ENCODE measurements at places on chromosomes 2 and 18.

GRCh38 chr2:53843595-53843994 lies 16.2 kb downstream of the GPR75 start:
- DNase-seq, result no peak

DNA sequence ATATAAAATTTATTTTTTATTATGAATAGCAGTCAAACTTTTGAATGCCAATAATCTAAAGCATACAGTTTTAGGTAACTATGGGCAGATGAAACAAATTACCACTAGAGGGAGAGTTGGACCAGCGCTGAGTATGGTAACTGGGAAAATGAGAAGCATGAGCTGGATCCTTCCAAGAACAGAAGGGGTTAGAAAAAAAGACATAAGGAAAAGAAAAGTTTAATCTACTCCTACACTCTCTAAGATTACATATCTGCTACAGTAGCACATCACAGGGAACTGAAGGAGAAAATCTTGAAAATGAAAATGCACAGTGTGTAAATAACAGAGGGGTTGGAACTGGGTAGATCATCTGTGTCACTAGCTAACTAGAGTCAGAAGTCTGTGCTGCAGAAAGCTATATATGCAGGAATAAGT lies 15.5 kb downstream of the REG3G start:
- DNase-seq, result no peak

DNA sequence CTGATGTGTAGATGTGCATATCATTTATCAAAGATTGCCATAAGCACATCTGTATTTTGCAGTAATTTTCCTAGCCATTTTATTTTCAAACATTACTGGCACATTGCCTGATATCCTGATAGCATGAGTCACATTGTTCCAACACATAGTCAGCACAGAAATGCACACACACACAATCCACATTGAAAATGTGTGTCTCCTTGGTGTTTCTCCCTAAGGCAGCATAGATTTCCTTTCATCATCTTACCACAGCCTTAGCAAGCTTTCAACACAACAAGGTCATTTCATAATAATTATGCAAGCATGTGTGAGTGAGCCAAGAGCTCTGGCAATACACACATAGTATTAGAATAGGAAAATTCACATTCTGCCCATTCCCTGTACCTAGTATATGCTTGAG lies 245.4 kb upstream of the MEIS1 start:
- DNase-seq, result no peak

DNA sequence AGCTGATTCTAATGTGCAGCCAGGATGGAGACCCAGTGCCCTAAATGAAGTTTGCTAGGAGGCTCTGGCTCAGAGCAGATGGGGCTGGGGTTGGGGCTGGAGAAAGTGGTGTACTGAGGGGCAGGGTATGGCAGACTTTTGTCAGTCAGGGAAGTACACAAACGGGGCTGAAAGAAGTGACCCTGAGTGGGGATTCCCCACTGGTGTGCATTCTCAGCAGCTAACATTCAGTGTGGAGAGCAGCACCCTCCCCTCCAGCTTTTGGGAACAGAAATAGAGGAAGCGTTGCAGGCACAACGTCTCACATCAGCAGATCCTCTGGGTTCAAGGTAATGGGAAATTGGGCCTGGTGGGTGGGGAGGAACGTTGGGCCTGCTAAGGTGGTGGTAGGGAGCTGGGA lies 89.1 kb upstream of the GCFC2 start:
- no peak for DNase-seq

DNA sequence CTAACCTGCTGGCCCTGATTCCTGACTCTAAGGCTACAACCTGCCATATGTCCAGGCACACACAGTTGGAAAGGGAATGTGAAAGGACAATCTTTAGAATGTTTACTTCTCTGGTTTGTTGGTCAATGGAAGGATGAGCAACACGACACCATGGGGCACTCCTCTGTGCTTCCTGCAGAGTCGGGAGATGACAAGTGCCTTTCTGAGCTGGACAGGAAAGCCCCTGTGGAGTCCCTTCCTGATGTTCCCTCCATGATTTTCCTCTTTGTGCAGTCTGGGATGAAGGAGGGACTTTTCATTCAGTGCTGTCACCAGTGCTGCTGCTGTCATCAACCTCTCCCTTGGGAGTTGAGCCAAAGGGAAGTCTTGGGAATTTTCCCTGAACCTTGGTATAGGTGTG lies 22.6 kb upstream of the SERPINB7 start:
- DNase-seq, result no peak

DNA sequence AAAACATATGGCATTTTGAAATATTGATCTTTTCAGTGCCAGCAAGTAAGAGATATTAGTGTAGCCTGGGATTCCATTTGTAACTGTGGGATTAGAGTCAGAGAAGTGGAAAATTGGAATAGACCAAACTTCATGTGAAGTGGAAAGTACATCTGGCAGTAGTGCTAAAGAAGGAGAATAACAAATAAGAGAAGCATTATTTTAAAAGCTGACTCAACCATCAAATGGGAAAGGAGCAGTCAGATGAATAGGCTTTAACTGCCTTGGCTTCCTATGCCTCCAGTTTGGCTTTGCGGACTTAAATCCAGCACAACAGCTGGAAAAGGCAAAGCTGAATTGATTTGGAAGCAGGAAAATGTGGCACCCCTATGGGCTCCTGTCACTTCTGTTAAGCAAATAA lies 623.1 kb downstream of the TSN start:
- no peak for DNase-seq

- DNase-seq, result no peak
Measured at GRCh38 chr18:8610459-8610851, 1.2 kb downstream of the RAB12 start.

GRCh38 chr2:215080545-215080944 lies 57.9 kb downstream of the ABCA12 start:
- no peak for DNase-seq

GRCh38 chr2:2057125-2057721 lies 273.9 kb downstream of the MYT1L start:
- DNase-seq, result no peak

GRCh38 chr2:187485523-187485922 lies 37.5 kb upstream of the CALCRL start:
- no peak for DNase-seq

DNA sequence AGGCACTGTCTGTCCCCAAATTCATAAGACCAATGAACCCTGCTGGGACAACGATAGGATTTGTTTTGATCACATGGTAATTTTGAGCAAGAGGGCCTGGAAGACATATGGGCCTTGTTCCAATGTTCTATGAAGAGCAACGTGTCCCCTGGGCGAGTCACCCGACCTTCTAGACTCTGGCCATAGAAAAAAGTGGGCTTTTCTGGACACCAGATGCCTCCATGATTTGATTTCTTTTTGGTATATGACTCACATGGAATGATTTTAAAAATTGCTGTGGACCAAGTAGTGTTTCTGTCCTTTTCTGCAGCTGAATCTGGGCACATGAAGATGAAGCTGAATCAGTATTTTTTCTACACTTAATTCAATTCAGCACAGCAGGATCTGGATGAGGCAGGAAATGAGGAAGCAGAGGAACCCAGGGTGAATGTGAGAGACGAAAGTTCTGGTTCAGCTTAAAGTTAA lies 104.9 kb downstream of the CDC42EP3 start:
- DNase-seq, result no peak

DNA sequence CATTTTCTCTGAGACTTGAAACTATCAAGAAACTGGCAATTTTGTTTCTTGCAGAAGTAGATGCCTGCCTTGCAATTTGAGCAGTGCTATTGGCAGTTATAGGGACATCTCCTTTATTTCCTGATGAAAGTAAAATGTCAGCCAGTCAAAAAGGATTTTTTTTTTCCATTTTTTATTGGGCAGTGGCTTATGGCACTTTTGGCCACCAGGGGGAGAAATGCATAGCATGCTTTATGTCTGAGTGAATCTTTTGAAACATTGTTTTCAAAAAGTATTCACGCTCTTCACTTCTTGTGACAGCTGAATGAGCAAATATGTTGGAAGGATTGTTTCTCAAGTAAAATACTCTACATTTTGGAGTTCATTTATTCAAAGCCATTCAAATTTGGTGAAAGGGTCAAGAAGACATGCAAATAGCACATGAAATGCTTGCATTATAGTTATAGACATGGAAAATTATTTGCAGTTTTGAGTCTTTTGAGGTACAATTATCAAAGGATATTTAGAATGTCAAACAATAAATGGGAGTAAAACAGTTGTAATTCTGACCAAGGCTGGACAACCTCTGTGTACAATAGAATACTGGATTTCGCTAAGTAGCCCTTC lies 491.0 kb downstream of the CDH2 start:
- DNase-seq, result peak; percentile 4

DNA sequence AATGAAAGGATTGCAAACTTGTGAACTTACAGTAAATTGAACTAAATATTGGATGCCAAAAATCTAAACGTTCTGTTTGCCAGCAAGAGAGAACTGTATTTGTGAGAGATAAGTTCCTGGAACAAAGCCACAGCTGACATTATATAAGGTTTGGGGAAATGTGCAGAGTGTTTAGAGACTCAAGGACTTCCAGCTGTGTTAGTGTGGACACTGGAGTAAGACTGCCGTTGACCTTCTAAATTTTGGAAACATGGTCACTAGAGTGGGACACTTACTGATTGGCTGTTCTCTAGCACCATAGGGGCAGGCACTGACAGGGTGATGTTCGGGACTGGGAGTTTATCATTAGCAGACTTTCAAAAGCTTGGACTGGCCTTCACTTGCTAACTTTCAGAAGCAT lies 40.5 kb downstream of the SCN9A start:
- no peak for DNase-seq

DNA sequence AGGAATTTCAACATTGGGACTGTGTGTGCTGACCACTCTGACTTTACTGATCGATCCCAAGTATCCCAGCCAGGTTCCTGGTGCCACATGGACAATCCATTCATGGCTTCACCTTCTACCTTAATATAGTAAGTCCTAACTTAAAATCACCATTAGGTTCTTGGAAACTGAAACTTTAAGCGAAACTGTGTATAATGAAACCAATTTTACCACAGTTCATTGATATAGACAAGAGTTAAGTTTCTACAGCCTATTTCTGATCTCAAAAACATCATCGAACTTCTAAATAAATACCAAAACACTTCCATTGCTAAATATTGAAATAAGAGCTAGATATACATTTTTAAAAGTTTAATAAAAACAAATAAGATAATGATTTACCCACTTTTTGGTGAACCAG lies 4.4 kb upstream of the EXOC6B start:
- no peak for DNase-seq

GRCh38 chr2:68723181-68723580 lies 11.4 kb upstream of the ARHGAP25 start:
- no peak for DNase-seq

DNA sequence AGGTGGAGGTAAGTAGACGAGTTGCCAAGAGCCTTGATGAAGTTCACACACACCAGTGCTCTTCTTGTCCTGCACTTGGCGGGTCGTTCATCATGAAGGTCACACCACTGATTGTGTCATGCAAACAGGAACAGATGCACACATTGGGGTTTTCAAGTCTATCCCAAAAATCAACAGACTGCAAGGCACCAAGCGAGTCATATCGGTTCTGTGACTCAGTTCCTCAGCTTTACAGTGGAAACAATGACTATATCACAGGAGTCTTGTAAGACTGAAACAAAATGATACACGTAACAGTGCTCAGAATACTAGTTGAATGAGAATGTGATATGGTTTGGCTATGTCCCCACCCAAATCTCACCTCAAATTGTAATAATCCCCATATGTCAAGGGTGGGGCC lies 526.9 kb upstream of the ID2 start:
- DNase-seq, result no peak

DNA sequence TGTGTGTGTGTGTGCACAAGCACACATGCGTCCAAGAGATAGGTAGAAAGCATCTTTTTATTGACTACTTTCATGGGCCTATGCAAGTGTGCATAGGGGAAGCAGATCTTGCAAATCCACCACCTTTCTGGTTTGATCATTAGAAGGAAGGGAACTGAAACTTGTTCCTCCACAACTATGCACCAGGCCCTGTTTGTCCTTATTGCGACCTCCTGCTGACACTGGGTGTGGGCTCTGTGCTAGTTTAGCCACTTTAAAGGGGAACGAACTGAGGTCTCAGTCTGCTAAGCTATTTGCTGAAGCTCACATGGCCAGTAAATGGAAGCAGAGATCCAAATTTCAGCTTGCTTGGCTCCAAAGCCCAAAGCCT lies 32.1 kb upstream of the INSIG2 start:
- no peak for DNase-seq

GRCh38 chr18:11104307-11104706 lies 45.1 kb downstream of the PIEZO2 start:
- no peak for DNase-seq

GRCh38 chr2:240831594-240832204 lies 11.7 kb upstream of the KIF1A start:
- no peak for DNase-seq

GRCh38 chr2:14996351-14997014 lies 364.0 kb downstream of the LRATD1 start:
- DNase-seq, result no peak

- DNase-seq, result no peak
Measured at GRCh38 chr2:179861027-179861415, 391 bp downstream of the ZNF385B start.

GRCh38 chr18:45408218-45408617 lies 207.1 kb upstream of the SLC14A2 start:
- no peak for DNase-seq

- DNase-seq, result no peak
Measured at GRCh38 chr2:151575338-151575737, 158.9 kb downstream of the NEB start.

- DNase-seq, result peak; percentile 7
Measured at GRCh38 chr18:45993438-45993837, 26.3 kb upstream of the EPG5 start.

DNA sequence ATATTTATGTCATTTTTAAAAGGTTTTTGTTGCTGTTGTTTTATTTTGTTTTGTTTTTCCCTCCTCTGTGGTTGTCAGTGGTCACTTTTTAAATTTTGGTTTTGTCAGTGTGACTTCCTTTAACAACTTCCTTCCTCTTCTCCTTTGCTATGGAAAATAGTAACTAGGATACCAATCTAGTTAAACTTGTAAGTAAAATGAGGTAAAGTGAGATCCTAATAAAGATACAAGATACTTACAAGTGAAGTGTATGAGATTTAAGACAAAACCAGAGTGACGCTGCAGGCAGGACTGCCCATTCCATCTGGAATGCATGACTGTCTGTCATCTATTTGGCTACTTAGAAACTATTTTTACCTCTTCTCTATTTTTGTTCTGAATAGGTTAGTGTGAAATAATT lies 30.6 kb upstream of the CREB1 start:
- DNase-seq, result no peak

DNA sequence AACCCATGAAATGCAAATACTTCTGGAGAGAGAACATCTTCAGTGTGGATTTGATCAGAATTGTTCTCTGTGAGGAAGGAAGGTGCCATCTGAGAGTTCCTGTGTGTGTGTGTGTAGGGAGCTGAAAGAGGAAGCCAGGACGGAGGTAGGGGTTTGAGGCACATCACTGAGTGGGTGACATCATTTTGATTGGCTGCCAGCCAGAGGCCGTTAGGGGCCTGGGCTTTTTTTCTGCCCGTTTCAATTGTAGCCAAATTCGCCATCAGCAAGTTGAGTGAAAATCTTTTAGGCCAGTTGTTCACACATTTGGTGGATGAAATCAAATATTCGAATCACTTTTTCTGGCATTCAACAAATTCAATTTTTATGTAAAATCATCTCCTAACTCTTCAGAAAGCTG lies 48.9 kb downstream of the TSN start:
- no peak for DNase-seq

- DNase-seq, result no peak
Measured at GRCh38 chr2:134625311-134625710, 93.5 kb downstream of the TMEM163 start.

- no peak for DNase-seq
Measured at GRCh38 chr2:183057333-183057985, 19.2 kb upstream of the NCKAP1 start.
